ENCODE measurements at places on chromosomes 6 and 20.

GRCh38 chr20:59680148-59680650, 75.9 kb downstream of the PHACTR3 start:
- no peaks in the 10 kb centered on the region for H3K4me1 ChIP-seq
- no peak overlapping the region for H3K4me3 ChIP-seq
- no peaks in the 10 kb centered on the region for H3K36me3 ChIP-seq
- peaks cover 2% of the 10 kb centered on the region for H3K27me3 ChIP-seq
- no peak overlapping the region for H3K27ac ChIP-seq

- H3K27me3 ChIP-seq, result no peaks in the 10 kb centered on the region
- H3K4me3 ChIP-seq, result no peak overlapping the region
- DNase-seq, result no peak
- H3K4me1 ChIP-seq, result no peaks in the 10 kb centered on the region
Observed at GRCh38 chr6:21777846-21778245, 184.3 kb downstream of the SOX4 start.

- H3K36me3 ChIP-seq, result no peaks in the 10 kb centered on the region
- H3K27me3 ChIP-seq, result peaks cover 10% of the 10 kb centered on the region
- no peak overlapping the region for H3K4me3 ChIP-seq
- DNase-seq, result no peak
- no peak overlapping the region for H3K27ac ChIP-seq
Observed at GRCh38 chr20:58568483-58569240, 53.5 kb upstream of the APCDD1L start.

GRCh38 chr20:50579511-50579910, 69.3 kb downstream of the PTPN1 start:
- no peaks in the 10 kb centered on the region for H3K27me3 ChIP-seq
- H3K4me3 ChIP-seq, result no peak overlapping the region
- DNase-seq, result no peak

DNA sequence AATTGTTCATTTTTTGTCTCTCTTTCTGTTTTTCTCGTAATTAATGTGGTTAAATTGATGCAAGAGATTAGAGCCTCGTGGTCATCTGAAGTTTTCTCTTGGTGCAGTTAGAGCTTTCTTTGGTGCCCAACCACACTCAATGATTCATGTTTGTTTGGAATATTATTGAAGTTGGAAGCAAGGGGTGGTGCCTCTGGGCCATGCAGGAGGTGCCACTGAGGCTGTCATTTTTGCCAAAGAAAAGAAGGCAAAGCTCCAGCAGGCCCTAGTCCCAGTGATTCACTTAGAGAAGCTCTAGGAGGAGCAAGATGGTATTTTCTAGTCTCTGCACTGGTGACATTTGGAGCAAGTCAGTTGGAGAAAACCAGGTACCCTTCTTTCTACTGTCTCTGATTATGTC, 144.5 kb upstream of the RALGAPA2 start:
- H3K36me3 ChIP-seq, result no peaks in the 10 kb centered on the region
- no peak overlapping the region for H3K27ac ChIP-seq
- no peaks in the 10 kb centered on the region for H3K4me1 ChIP-seq
- H3K4me3 ChIP-seq, result no peak overlapping the region

DNA sequence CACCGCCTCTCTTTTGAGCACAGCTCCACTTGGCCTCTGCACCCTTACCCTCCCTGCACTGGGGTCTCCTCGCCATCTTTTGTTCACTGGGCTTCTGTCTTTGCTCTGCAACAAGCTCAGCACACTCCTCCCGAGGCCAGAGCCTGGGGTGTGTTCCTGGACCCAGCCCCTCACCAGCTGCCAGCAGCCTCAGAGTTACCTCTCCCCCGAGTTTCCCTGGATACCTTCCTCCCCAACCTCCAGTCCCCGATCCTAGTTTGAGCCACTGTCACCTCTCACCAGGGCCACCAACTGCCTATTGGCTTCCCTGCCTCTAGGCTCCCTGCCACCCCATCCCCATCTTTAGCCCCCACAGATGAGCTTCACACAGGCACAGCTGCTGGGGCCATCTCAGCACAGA, 12.3 kb downstream of the CYP21A2 start:
- no peaks in the 10 kb centered on the region for H3K27me3 ChIP-seq
- DNase-seq, result no peak
- H3K27ac ChIP-seq, result no peak overlapping the region

All from gastrocnemius medialis (tissue), 4 donors.